ENCODE measurements at places on chromosomes 12 and 14.

DNA sequence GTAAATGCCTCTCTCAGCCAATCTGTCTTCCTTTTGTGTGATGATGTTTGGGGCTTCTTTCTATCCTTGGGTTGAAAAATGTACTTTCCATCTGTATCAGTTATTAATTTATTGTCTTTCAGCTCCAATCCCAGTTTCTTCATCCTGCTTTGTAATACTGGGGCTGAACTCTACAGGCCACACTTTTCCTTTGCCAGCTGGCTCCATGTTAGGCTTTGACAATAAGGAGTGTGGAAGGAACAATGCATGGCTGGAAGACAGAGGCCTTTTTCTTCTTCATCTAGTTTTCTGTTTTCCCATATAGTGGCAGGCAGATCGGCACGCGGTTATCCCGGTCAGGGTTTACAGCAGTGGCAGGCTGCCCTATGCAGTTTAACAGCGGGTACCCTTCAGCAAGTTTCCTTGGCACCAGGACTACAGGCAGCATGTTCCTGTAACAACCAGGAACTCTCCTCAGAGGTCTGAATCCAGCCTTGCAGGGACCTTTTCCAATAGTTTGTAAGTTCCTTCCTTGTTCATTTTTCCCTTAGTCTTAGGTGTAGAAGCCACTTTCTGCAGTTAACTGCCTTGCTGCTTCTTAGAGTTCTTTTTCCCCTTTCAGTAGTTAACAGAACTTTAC lies 38.5 kb upstream of the CRACR2A start:
- no peak for DNase-seq

DNA sequence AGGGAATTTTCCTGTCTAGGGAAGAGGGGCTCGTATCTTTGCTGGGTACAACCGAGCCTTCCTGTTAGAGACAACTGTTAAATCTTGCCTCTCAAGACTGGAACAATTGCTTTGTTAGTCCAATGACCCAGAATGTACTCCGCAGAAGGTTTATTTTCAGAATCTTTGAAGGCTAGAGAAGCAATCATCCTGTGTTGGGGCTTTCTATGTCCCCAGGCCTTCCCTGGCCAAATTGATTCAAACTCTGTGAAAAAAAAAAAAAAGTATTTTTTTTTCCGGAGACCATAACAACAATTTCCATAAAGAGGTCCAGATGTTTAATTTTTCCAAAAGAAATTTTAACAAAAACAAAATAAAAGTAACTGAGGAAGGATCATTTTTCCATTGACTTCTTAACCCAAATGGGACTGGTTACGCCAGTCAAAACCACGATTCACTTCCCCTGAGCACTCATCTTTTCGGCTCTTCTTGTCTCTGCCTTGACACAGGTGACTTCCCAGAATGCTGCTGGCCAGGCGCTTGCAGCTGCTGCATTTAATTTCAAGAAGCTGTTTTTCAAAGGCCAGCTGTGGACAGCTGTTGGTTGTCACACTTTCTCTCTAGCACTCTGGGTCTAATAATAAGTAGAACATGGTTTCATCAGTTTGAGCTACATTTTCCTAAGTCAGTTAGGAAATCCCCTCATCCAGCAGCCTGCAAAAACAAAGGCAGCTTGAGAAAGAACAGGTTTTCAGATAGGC lies 81.6 kb upstream of the MANSC4 start:
- peak; percentile 57 for DNase-seq

DNA sequence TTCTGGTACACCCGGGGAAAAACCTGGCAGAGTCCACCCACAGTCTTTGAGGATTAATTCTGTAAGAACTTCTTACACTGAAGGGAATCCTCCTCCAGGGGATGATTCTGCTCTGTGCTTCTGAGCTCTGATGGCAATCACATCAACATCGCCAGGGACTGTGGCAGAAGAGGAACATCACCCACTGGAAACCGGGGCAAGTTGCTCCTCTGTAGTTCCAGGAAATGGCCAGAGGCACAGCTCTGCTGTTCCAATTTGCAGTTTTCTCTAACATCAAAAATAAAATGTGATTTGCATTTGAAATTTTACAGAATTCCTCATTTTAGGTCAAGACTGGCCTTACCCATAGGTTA lies 207.6 kb downstream of the DAD1 start:
- DNase-seq = no peak

GRCh38 chr12:77005611-77006098 lies 59.7 kb downstream of the E2F7 start:
- DNase-seq = no peak

- no peak for DNase-seq
These were observed 123.5 kb upstream of the KITLG start for GRCh38 chr12:88703790-88704189.

- DNase-seq = no peak
These were observed 856 bp upstream of the EIF4B start for GRCh38 chr12:53005215-53005985.

- DNase-seq = no peak
These were observed 17.6 kb upstream of the PLEKHH1 start for GRCh38 chr14:67515386-67516079.

GRCh38 chr14:63296060-63296563 lies 22.6 kb downstream of the GPHB5 start:
- no peak for DNase-seq
